ENCODE measurements at places on chromosomes 7 and 10.
A peak's percentile ranks its signal among the peaks of the same experiment; 100 is the strongest.

DNA sequence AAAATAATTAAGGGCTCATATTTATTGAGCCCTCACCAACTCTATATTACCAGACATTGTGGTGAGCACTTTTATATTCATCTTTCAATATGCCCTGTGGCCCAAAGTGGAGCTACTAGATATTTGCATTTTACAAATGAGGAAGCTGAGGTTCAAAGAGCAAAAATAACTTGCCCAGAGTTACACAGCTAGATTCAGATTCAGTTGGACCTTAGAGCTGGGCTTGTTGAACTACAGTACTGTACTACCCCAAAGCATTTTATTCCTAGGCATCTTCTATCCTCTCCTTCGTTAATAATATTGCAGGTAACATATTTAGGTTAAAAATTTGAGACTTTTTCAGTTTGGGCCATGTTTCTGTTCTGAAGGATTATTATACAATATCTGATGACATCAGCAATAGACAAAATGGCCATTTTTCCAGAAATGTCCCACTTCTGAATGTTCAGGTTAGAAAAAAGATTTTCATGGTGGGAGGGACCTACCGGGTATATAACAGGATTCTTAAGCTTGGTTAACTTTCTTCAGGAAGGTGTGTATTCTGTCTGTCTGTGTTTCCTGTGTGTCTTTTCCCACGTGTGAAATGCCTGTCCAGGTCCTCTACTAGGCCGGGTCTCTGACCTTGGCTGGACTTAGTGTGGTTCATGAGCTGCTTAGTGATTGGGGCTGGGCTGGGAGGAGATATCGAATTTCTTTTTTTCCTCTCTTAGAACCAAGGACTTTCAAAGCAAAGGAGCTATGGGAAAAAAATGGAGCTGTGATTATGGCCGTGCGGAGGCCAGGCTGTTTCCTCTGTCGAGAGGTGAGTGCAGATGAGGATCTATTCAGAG is 13.6 kb downstream of the PRXL2A start:
- no peak for DNase-seq

- DNase-seq, result no peak
Observed at GRCh38 chr7:15507171-15507570, 54.6 kb downstream of the AGMO start.

DNA sequence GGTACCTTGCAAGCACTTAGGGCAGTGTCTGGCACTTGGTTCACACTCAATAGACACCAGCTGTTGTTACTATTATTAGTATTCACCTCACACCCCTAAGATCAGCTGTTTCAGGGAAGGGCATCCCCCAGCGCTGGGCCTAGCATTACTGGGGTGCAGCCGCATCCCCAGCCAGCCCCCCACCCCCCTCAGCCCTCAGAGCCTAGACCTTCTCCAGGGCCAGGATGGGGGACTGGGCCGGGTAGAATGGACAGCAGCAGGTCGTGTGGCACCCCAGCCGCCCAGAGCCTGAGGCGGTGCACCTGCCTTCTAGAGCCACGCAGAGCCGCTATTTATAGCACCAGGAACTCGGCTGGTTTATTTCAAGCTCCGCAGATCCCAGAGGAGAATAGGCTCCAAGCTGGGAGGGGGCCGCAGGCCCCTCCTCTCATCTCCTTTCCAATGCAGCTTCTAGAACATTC is 60.5 kb downstream of the GTF2IRD1 start:
- no peak for DNase-seq

GRCh38 chr7:96061009-96061408 is 260.9 kb downstream of the SLC25A13 start:
- no peak for DNase-seq

DNA sequence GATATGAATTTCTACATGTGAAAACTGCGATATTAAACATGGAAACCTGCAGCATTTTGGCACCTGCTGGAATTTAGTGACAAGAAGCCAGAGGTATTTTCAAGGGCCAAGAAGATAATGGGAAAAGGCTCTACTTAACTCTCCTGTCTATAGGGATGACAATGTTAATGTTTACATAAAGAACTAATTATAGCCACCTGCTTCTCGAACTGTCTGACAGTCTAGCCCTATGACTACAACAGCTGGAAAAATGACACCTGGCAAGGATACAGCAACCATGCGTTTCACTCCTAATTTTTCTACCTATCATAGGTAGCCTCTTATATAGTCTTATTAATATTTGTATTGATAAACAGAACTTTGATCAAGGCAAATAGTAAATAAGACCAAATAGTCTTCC is 49.6 kb downstream of the MAGI2 start:
- DNase-seq, result no peak

DNA sequence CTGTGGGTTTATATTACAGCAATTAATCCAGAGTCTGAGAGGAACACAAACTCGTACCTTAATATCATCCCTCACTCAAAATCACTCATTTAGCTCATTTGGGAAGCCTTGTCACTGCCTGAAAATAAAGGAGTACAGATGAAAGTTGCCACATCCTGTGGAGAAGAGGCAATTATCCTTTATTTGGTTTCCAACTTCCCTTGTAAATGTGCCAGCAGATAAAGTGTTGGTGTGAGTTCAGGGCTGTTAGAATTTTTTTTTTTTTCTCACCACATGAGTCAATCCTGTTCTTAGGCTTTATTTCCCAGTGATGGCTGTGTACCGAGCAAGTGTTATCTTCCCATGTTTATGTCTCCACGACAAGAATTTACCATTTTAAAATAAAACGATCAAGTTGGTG is 99.0 kb upstream of the SMIM30 start:
- DNase-seq, result no peak

DNA sequence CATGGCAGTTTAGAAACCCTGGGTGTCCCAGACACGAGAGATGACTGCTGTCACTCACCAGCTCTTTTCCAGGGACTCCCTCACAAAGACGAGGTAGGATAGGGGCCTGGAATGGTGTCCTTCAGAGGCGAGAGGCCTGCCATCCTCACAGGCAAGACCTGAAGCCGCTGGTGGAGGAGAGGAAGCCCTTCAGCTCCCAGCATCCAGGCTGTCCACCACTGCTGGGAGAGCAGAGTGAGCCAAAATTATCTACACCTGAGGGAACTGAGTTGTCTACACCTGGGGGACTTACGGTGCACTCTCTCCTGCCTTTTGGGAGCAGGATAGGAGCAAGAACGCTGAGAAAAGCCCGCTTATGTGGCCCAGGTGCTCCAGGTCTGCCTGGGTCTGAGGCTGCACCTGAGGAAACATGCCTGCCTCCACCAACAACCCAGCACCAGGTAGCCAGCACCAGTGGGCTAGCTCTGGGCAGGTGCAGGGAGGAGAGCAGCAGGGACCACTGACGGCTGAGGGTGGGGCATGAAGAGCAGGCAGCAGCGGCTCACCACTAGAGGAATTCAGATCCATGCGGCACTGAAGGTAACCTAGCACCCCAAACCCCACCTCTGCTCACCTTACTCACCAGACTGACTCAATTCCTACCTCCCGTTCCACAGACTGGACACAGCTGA is 357.2 kb downstream of the SH2D4B start:
- no peak for DNase-seq

GRCh38 chr10:58026036-58026435 is 241.7 kb downstream of the IPMK start:
- DNase-seq, result no peak

GRCh38 chr7:138555684-138556083 is 95.6 kb downstream of the TRIM24 start:
- no peak for DNase-seq

GRCh38 chr7:157977717-157978496 is 609.7 kb downstream of the PTPRN2 start:
- no peak for DNase-seq

DNA sequence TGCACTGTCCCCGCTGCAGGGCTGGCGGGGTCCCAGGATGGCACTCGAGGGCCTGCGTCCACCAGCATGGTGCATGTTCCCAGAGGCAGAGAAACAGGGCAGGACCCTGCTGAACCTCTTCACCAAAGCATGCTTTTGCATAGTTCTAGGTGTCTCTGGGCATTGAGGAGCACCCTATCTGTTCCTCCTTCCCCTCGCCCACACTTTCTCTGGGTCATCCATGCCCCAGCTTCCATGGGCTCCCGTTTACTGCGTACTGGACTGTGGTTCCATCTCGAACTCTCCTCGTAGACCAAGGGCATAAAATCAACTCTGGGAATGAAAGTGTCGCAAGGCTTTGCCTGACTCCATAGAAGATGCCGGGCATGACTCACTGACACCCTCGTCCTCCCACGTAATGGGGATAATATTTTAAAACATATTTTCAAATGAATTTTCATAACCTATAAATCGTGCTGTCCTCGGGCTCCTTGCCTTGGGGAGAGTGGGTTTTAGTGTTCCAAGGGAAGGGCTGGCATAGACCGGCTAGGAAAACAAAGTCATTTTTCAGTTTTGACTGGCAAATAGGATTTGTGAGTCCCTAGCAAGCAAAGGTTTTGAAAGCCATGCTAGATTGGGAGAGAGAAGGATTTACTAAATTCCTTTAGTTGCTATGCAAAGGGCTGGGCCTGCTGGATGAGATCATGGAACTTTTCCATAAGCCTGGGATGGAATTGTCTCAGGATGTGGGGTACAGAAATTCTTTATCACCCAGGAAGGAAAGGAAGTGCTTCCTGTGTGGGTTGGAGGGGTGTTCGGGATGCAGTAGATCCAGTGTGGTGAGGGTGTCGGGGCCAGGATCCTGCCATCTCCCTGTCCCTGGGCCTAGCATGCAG is 498.7 kb upstream of the MKI67 start:
- no peak for DNase-seq

DNA sequence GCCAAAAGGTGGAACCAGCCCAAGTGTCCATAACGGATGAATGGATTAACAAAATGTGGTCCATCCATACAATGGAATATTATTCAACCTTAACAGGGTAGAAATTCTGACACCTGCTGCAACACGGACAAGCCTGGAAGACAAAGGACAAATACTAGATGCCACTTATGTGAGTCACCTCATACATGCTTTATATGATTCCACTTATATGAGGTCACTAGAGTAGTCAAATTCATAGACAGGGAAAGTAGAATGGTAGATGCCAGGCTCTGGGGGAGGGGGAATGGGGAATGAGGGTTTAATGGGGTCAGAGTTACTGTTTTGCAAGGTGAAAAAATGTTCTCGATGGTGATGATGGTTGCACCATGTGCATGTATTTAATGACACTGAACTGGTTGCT is 34.0 kb upstream of the CYTH3 start:
- DNase-seq, result no peak

- DNase-seq, result no peak
Observed at GRCh38 chr10:68828833-68829232, 1.5 kb downstream of the STOX1 start.

DNA sequence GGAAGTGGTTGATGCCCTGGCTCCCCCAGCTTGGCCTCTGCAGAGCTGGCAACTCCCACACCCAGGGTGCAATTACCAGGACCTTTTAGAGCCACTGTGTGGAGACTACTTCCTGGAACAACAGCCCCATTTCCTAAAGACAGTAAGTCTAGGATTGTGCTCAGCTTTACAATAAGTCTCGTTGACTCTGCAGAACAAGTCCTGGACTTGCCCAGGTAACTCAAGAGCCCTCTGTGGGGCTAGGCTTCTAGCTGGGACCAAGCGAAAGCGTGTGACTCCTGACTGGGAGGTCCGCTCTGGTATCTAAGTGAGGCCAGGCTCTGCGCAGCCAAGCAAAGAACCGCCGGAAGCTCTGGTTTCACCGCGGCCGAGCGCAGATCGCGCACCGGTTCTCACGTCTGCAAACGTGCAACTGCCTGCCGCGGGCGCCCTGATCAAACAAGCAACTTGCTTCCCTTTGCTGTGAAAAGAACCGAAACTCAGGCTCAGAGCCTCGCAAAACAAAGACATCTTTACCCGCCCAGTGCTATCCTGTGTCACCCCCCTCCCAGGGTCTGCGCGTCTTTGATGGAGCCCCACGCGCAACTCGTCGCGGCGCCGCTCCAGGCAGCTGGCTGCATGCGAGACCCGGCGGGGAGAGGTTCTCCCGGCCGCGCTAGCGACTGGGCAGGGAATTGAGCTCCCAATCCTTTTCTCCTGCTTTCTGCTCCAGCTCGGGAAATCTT is 4.4 kb upstream of the PDLIM1 start:
- peak; percentile 28 for DNase-seq

GRCh38 chr10:88477343-88478085 is 105.6 kb downstream of the RNLS start:
- no peak for DNase-seq

DNA sequence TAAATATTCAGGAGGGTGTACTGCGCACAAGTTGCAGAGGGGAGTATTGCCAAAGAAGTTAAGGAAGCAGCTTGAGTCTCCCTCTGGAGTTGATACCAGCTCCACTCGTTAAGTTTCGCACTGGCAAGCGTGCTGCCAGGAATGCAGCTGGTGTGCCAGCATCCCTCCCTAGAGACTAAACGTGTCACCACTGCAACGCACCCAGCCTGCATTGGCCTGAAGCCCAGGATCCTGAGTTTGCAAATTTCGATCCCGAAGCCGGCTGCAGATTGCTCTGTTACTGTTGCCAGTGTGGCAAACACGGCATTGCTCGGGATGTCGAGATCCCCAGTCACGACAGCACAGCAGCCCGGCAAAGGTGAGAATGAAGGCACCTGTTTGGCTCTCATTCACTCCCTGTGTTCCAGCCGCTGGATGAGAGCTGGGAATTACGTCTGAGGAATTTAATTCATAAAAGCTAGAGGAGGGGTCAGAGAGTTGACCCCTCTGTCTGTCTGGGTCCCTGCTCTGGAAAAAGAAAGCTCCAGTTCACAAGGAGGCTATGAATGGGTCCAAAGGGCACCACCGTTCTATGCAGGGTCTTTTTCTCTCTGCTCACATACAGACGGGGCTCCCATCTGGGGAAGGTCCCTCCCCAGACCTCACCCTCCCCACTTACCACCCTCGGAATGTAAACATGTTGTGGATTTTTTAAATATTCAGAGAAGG is 61.0 kb downstream of the NRP1 start:
- DNase-seq, result no peak

DNA sequence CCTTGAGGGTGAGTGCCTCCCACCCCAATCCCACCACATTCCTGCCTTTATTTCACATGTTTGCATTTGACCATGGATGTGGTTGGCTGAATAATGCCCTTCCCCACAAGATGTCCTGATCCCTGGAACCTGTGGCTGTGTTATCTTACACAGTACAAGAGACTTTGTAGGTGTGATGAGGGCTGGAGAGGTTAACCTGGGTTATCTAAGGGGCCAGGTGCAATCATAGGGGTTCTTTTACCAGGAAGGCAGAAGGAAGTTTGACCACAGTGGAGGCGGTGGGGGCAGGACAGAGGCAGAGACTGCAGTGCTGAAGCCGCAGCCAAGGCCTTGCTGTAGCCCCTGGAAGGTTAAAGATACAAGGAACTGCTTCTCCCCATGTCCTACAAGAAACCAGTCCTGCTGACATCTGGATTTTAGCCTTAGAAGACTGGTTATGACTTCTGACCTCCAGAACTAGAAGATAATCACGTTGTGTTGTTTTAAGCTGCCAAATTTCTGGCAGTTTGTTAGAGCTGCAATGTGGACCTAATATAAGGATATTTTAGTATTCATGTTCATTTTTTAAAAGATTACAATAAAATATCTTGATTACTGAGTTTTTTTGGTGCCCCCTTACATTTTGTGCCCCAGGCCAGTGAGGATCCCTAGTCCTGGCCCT is 136.6 kb downstream of the ARHGAP22 start:
- peak; percentile 3 for DNase-seq

- no peak for DNase-seq
Observed at GRCh38 chr7:2193575-2194305, 39.0 kb downstream of the MAD1L1 start.

Measured in WERI-Rb-1 (cell line).